ENCODE measurements at places on chromosomes 11 and 22. TPM values are rescaled to one million over a fixed set of nuclear protein-coding genes. Genes with fewer than 3 reads are reported as not detected.

DNA sequence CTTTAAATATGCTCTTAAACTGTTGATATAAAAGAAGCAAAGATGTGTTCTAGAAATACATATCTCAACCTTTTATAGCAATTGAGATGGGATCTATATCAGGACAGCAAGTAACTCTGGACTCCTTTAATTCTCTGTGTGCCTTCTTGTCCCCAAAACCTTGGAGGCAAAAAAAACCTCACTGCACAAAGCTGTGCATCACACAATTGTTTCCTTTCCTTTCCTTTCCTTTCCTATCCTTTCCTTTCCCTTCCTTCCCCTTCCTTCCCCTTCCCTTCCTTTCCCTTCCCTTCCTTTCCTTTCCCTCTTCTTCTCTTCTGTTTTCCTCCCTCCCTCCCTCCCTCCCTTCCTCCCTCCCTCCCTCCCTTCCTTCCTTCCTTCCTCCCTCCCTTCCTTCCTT, 9.5 kb upstream of the TTC12 start:
- H3K4me1 ChIP-seq, result no peaks in the 10 kb centered on the region
- H3K27me3 ChIP-seq, result no peaks in the 10 kb centered on the region

CTSW gene
- 1.5 TPM for total RNA-seq

HTR3A gene
- not detected for total RNA-seq

GRCh38 chr11:113796663-113797259, 17.2 kb downstream of the CLDN25 start:
- no peak overlapping the region for H3K4me3 ChIP-seq
- no peaks in the 10 kb centered on the region for H3K27me3 ChIP-seq
- H3K36me3 ChIP-seq, result peaks cover 8% of the 10 kb centered on the region
- H3K27ac ChIP-seq, result no peak overlapping the region
- no peaks in the 10 kb centered on the region for H3K4me1 ChIP-seq

- peaks cover 24% of the 10 kb centered on the region for H3K27me3 ChIP-seq
- DNase-seq, result no peak
- no peaks in the 10 kb centered on the region for H3K4me1 ChIP-seq
- H3K36me3 ChIP-seq, result no peaks in the 10 kb centered on the region
- no peak overlapping the region for H3K27ac ChIP-seq
Measured at GRCh38 chr11:31818874-31819331, 7.8 kb upstream of the PAX6 start.

GRCh38 chr22:19986410-19987341, 29.9 kb downstream of the ARVCF start:
- H3K27ac ChIP-seq, result no peak overlapping the region
- H3K4me1 ChIP-seq, result no peaks in the 10 kb centered on the region
- H3K27me3 ChIP-seq, result 0 out of 2 replicates have a peak, but pooled peaks cover 2% of the 10 kb centered on the region
- peak overlapping the region; percentile 60 for H3K4me3 ChIP-seq
- no peak for DNase-seq

GRCh38 chr11:11971906-11972547, 36.4 kb downstream of the DKK3 start:
- no peak overlapping the region for H3K27ac ChIP-seq
- no peak overlapping the region for H3K4me3 ChIP-seq
- DNase-seq, result no peak
- H3K4me1 ChIP-seq, result no peaks in the 10 kb centered on the region
- no peaks in the 10 kb centered on the region for H3K36me3 ChIP-seq
- H3K27me3 ChIP-seq, result no peaks in the 10 kb centered on the region

- no peak overlapping the region for H3K4me3 ChIP-seq
- no peaks in the 10 kb centered on the region for H3K4me1 ChIP-seq
- no peak for DNase-seq
Measured at GRCh38 chr11:113241636-113242054, 72.7 kb upstream of the TTC12 start.

ENTHD1 gene
- total RNA-seq, result 0.21 TPM

TRPC6 gene
- not detected for total RNA-seq

DNA sequence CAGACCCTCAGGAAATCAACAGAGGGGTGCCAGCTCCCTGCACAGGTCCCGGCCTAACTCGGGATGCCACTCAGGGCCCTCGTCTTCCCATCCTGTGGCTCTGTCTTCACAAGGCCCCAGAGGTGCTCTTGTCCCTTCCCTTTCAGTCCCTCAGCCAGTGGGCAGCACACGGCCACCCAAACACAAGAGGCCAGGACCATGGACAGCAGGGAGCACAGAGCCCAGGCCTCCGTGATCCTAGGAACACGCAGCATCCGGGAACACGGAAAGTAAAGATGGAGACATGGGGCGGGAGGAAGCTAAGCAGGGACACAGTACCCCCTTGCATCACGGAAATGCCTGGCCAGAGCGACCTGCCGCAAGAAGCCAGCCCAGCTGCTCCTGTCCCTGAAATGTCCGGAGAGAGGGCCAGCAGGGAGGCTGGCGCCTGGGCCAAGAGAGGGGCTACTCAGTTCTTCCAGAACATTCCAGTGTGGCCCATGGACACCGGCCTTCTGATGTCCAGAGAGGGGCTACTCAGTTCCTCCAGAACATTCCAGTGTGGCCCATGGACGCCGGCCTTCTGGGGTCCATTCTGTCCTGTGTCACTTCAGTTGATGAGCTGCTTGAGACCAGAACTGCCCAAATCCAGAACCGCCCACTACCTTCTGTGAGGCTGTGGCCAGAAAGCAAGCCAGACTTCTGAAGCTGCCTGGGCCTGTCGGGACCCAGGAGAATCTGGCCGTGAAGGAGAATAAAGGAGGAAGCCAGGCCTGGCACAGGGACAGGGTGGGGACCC, 274.0 kb downstream of the BRD1 start:
- DNase-seq, result no peak
- H3K27me3 ChIP-seq, result no peaks in the 10 kb centered on the region
- H3K36me3 ChIP-seq, result no peaks in the 10 kb centered on the region
- H3K4me1 ChIP-seq, result no peaks in the 10 kb centered on the region

- H3K4me3 ChIP-seq, result peak within 1 kb of the TSS; percentile 28
- H3K36me3 ChIP-seq, result no peaks in the 10 kb centered on the region
- H3K4me1 ChIP-seq, result peaks cover 8% of the 10 kb centered on the region
- H3K27me3 ChIP-seq, result no peaks in the 10 kb centered on the region
- DNase-seq, result no peak
- no peak within 1 kb of the TSS for H3K27ac ChIP-seq
Measured at GRCh38 chr11:64996710-64997380, at the start of gene BATF2. TSS of gene BATF2 (minus strand) at chr11:64996971. CDS start at chr11:64996914, 57 bp downstream.

CD6 gene
- 17.6 TPM for total RNA-seq

DNA sequence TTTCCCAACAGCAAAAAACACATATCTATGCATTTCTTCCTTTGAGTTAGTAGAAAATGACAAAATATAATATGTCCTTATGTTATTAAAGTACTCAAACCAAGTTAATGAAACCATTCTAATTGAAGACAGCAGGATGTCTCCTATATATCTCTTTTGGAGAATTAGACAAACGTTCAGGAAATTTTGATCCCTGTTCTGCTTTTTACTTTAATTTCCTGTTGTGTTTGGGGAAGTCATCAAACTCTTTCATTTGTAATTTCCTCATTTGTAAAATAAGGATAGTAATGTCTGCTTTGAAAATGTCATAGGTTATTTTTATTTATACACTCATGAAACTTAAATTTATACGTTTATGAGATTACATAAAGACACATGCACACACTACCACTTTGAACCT, 281.8 kb upstream of the ANO5 start:
- no peaks in the 10 kb centered on the region for H3K36me3 ChIP-seq
- DNase-seq, result no peak
- H3K4me3 ChIP-seq, result no peak overlapping the region
- H3K27me3 ChIP-seq, result no peaks in the 10 kb centered on the region
- no peak overlapping the region for H3K27ac ChIP-seq

GRCh38 chr11:60343094-60343704, 16.1 kb downstream of the MS4A6E start:
- no peak overlapping the region for H3K4me3 ChIP-seq
- no peaks in the 10 kb centered on the region for H3K27me3 ChIP-seq
- no peak for DNase-seq
- no peaks in the 10 kb centered on the region for H3K36me3 ChIP-seq
- peaks cover 16% of the 10 kb centered on the region for H3K4me1 ChIP-seq
- H3K27ac ChIP-seq, result no peak overlapping the region

VWA5A gene
- total RNA-seq, result 0.77 TPM

- no peaks in the 10 kb centered on the region for H3K4me1 ChIP-seq
- H3K36me3 ChIP-seq, result no peaks in the 10 kb centered on the region
- H3K27me3 ChIP-seq, result peaks cover 32% of the 10 kb centered on the region
- H3K27ac ChIP-seq, result no peak overlapping the region
- no peak overlapping the region for H3K4me3 ChIP-seq
Measured at GRCh38 chr11:125168918-125169456, 4.4 kb downstream of the PKNOX2 start.

DNA sequence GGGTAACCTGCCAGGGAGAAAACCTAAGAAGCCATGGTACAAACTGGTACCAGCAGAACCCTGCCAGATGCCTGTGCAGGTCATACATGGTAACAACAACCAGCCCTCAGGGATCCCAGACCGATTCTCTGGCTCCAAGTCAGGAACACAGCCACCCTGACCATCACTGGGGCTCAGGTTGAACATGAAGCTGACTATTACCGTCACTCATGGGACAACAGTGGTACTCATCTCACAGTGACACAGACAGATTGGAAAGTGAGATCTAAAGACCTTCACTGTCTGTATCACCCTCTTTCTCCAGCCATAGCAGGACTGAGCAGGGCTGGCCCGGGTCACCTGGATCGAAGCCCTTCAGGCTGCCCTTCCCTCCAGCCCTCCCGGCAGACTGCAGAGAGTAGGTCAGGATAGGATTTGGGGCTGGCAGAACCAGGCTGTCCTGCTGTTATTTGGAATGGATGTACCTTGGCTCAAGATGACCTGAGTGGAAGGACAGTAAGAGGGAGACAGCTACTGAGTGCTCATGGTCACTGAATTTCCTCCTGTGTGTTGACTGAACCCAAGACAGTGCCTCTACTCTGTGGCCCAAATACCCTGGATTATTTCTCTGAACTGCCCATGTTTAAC, 94.7 kb downstream of the GGTLC2 start:
- no peaks in the 10 kb centered on the region for H3K4me1 ChIP-seq
- no peak overlapping the region for H3K27ac ChIP-seq
- DNase-seq, result no peak
- no peaks in the 10 kb centered on the region for H3K27me3 ChIP-seq

- H3K4me1 ChIP-seq, result no peaks in the 10 kb centered on the region
- H3K27ac ChIP-seq, result no peak overlapping the region
- H3K36me3 ChIP-seq, result no peaks in the 10 kb centered on the region
Measured at GRCh38 chr11:108886005-108886659, 221.3 kb downstream of the DDX10 start.

- H3K36me3 ChIP-seq, result peaks cover 3% of the 10 kb centered on the region
- H3K27me3 ChIP-seq, result no peaks in the 10 kb centered on the region
- no peak for DNase-seq
- H3K4me1 ChIP-seq, result 0 out of 2 replicates have a peak, but pooled peaks cover 3% of the 10 kb centered on the region
Measured at GRCh38 chr11:60855726-60856633, at the start of gene PTGDR2. TSS of gene PTGDR2 (minus strand) at chr11:60855950. CDS start at chr11:60853722, 2,228 bp downstream.

SLC37A2 gene
- 3.4 TPM for total RNA-seq

TBC1D22A gene
- 44.7 TPM for total RNA-seq

DNA sequence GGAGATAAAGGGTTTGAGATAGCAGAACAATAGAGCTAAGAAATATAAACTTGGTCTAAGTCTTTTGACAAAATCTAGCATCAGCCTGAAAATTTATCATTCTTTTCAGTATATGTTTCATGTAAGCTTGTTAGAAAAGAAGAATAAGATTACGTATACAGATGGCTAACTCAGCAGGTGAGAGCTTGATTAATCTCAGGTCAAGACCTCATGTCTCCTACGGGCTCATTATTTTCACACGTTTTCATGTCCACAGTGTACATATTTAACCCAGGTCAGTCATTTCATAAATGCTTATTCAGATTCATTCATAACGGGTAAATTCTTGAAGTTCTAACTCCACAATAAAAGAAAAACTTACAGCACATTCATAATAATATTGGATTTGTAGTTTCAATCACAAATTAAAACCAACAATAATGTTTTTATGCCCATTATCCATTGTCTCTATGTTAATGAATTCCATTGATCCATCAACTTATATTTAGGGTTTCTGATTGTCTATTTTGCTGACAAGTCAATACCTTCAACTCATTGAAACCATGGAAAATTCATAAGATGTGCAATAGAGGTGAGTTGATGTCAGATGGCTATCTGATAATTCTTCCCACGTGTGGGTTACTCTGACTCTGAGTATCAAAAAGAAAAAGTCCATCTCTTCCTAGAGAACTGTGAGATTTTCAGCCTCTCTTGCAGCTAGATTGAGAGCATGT, 102.6 kb downstream of the CASP12 start:
- DNase-seq, result no peak
- no peaks in the 10 kb centered on the region for H3K36me3 ChIP-seq
- H3K27ac ChIP-seq, result no peak overlapping the region
- peaks cover 4% of the 10 kb centered on the region for H3K4me1 ChIP-seq

THY1 gene
- total RNA-seq, result 2.4 TPM

MMP1 gene
- not detected for total RNA-seq

- peaks cover 21% of the 10 kb centered on the region for H3K4me1 ChIP-seq
- no peaks in the 10 kb centered on the region for H3K27me3 ChIP-seq
- H3K4me3 ChIP-seq, result no peak overlapping the region
- no peaks in the 10 kb centered on the region for H3K36me3 ChIP-seq
Measured at GRCh38 chr11:11567936-11568650, 53.7 kb downstream of the GALNT18 start.

GRCh38 chr11:33719587-33719986, 16.6 kb downstream of the CD59 start:
- peaks cover 24% of the 10 kb centered on the region for H3K36me3 ChIP-seq
- no peak overlapping the region for H3K4me3 ChIP-seq
- no peak for DNase-seq

GRCh38 chr22:37167176-37167980, 17.7 kb upstream of the IL2RB start:
- H3K36me3 ChIP-seq, result no peaks in the 10 kb centered on the region
- no peaks in the 10 kb centered on the region for H3K27me3 ChIP-seq
- H3K4me3 ChIP-seq, result 0 out of 2 replicates have a peak overlapping the region, but pooled peaks have one; percentile 22
- H3K4me1 ChIP-seq, result peaks cover 56% of the 10 kb centered on the region
- peak overlapping the region; percentile 4 for H3K27ac ChIP-seq

DNA sequence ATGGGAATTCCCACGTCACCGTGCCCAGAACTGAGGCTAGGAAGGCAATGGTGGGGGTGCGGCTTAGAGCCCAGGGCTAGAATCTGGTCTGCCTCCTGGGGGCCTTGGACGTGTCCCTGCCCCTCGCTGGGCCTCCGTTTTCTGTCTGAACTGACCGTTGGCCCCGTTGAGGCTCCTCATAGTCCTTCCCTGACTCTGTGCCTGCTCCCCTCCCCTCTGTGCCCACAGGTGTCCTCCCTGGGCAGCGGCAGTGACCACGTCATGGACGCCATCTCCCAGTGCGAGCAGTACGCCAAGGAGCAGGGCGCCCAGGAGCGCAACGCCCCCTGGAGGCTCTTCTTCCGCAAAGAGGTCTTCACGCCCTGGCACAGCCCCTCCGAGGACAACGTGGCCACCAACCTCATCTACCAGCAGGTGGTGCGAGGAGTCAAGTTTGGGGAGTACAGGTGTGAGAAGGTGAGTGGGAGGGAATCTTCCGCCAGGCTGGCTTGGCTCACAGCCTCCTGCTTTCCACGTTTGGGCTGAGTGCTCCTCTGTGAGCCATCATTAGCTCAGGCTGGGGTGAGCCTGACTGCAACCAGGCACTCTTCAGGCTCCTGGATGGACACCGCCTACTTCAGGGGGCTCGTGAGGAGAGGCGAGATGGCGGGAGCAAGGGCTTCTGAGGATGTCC, 63.9 kb downstream of the MYO7A start:
- H3K27ac ChIP-seq, result no peak overlapping the region
- no peaks in the 10 kb centered on the region for H3K27me3 ChIP-seq
- DNase-seq, result no peak
- H3K36me3 ChIP-seq, result no peaks in the 10 kb centered on the region
- no peak overlapping the region for H3K4me3 ChIP-seq

GRCh38 chr22:20741634-20742581, 32.0 kb upstream of the SERPIND1 start:
- DNase-seq, result no peak
- no peaks in the 10 kb centered on the region for H3K27me3 ChIP-seq
- H3K4me3 ChIP-seq, result no peak overlapping the region
- peaks cover 8% of the 10 kb centered on the region for H3K4me1 ChIP-seq
- no peak overlapping the region for H3K27ac ChIP-seq

Data from GM12878 (cell line).